Activated T-cell treated with anti-CD3 and anti-CD28 coated beads, Interleukin-2, amount 50 U/mL, for 48 hours (primary cell): ENCODE measurements at places on chromosomes 4 and X.
A peak's percentile ranks its signal among the peaks of the same experiment; 100 is the strongest.

- DNase-seq = no peak
Measured at GRCh38 chr4:177519481-177520260, 77.4 kb upstream of the AGA start.

- no peak for DNase-seq
Measured at GRCh38 chr4:164716901-164717300, 37.0 kb upstream of the SMIM31 start.

DNA sequence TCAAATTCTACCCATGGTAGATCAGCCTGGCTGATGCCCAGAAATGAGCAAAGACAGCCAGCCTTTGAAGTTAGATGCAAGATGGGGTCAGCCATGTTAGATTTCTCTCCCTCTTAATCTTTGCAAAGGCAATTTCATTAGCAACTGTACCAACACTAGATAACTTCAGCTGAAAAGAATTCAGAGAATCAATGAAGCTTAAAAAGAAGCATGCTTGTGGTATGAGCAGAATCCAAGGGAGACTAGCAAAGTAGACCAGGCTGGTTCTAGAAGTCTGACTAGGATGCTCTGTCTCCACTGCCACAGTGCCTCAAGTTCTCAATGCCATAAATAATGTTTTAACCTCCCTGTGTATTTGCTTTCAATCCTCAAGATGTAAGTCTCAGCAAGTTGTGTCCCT, 247.3 kb downstream of the SLC7A11 start:
- no peak for DNase-seq

DNA sequence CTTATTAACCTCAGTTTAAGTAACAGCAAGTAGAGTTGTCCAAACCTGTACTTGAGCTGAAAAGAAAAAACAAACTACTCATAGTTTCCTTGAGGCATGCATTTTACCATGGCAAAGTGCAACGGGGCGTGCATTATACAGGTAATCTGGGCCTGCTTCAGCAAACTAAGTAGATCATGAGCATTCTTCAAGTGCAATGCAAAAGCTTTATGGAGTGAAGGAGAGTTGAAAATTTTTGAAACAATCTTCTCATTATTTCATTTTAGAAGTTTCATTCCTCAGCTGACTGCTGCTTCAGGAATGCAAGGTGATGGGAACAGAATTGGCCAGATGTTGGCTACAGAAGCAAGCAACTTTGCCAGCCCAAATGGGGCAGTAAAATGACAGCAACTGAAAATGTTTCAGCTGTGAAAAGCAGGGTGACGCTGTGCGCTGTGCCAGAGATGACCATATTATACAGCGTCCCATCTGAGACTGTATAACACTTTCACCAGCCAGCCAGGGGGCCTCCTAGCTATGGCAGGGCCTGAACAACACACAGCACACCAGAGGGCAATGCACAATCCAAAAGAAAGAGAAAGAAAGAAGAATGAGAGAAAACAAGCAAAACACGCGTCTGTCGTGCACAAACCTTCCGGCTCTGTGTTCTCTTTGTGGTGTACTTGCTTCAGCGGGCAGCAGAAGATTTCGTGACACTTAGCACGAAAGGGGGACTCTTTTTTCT, 145.5 kb upstream of the FGF13 start:
- DNase-seq = no peak

DNA sequence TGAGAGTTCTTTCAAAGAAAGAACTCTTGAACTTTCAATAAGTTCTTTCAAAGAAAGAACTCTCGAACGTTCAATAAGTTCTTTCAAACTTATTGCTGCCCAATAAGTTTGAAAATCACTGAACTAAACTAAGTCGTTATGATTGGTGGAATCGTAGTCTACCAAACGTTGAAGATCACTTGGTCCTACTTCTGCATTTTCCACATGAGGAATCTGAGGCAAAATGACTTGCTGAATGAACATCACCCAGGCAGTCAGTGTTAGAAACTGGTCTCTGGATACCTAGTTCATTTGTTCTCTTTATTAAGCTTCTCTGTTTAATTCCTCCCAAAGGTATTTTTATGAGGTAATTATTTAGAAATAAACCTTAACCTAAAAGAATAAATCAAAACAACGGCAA, 7.1 kb upstream of the CNOT6L start:
- no peak for DNase-seq

- no peak for DNase-seq
Measured at GRCh38 chrX:37658343-37659030, 27.1 kb upstream of the XK start.

GRCh38 chr4:39568805-39569204, 41.6 kb upstream of the UGDH start:
- no peak for DNase-seq

DNA sequence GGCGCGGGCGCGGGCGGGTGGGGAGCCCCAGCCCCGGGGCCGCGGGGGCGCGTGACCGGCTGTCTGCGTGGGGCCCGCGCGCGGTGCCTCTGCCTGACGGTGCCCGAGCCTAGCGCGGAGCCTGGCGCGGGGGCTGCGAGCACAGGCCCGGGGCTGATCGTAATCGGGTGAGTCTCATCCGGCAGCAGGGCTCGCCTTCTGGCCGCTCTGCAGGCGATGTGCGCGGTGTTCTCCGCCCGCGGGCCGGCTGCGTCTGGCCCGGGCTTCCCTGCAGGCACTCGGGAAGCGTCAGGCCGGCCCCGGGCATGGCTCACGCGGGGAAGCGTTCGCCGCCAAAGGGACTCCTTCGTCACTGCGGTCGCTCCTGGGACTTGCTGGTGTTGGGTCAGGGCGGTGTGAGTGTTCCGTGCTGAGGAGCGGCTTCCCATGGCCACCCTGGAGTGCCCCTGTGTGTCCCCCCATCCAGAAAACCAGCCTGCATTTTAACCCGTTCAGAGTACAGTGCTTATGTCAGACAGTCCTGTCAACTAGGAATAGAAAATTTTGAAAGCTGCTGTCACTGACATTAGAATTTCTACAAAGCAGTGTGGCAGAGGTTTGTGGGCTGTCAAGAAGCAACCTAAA, 40.6 kb downstream of the FAM149A start:
- peak; percentile 26 for DNase-seq

GRCh38 chr4:13984991-13985800, 357.7 kb upstream of the BOD1L1 start:
- DNase-seq = no peak

- DNase-seq = no peak
Measured at GRCh38 chr4:34850968-34851367, 1393.3 kb downstream of the ARAP2 start.

DNA sequence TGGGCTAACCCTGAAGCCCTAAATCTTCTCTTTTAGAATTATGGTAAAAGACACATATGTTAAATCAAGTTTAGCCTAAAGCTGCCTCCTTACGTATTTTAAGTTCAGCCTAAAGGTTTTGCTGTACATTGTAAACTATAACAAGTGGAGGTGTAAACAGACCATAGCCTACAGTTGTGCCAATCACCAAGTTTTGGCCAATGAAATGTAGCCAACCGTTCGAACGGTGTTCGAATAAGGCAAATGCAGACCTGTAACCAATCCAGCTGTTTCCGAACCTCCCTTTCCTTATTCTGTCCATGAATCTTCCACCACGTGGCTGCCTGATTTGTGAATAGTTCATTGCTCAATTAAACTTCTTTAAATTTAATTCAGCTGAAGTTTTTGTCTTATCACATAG, 52.1 kb upstream of the TBC1D9 start:
- no peak for DNase-seq

GRCh38 chr4:126593626-126594025, 1039.1 kb upstream of the INTU start:
- no peak for DNase-seq

- DNase-seq = no peak
Measured at GRCh38 chr4:80259012-80259411, 7.5 kb upstream of the FGF5 start.

DNA sequence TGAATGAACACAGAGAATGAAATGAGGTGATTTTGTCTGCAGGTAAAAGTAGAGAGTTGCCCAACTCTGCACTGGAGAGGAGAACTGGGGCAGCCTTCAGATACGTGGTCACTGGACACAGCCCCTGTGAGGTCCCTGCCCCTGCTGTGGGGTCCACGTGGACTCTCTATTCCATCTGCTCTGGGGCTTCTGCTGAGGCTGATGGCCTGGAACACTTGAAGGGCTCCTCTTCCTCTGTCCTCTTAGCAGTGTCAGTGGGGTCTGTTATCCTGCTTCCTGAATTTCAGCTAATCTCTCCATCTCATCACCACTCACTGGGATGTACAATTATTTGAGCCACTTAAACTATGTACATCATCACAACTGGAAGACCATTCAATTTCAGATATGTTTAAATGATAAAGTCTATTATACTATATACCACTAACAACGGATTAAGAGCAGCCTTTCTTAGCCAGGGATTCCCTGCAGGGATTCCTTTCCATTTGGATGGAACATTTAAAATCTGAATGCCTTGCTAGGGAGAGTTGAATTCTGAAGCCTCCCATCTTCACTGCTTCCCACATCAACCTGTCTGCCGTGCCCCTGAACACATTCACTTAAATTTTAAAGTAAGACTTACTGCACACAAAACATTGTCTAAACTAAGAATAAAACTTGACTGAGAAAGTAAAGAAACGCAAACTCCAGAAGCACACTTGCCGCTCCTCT, 74.0 kb downstream of the CC2D2A start:
- DNase-seq = no peak

- peak; percentile 71 for DNase-seq
Measured at GRCh38 chrX:124406294-124407014, 60.1 kb downstream of the SH2D1A start.

DNA sequence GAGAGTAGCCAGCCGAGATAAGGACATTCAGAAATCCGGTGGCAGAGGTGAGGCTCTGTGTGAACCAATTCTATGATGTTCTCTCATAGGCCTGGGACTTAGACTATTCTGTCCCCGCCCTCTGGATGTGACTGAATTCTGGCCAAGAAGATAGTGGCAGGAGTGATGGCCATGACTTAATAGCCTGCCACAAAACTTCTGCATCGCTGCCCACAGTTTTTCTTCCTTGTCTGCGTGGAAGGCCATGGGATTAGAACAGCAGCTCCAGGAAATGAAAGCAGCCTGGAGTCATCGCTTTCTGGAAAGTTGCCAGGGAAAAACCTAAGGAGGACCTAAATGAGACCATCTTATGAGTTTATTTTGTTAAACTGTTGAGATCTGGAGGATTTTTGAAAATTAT, 134.7 kb downstream of the F11 start:
- no peak for DNase-seq

GRCh38 chr4:183241322-183241640, 78.8 kb downstream of the CLDN22 start:
- no peak for DNase-seq

GRCh38 chr4:31408121-31408520, 688.0 kb downstream of the PCDH7 start:
- DNase-seq = no peak

DNA sequence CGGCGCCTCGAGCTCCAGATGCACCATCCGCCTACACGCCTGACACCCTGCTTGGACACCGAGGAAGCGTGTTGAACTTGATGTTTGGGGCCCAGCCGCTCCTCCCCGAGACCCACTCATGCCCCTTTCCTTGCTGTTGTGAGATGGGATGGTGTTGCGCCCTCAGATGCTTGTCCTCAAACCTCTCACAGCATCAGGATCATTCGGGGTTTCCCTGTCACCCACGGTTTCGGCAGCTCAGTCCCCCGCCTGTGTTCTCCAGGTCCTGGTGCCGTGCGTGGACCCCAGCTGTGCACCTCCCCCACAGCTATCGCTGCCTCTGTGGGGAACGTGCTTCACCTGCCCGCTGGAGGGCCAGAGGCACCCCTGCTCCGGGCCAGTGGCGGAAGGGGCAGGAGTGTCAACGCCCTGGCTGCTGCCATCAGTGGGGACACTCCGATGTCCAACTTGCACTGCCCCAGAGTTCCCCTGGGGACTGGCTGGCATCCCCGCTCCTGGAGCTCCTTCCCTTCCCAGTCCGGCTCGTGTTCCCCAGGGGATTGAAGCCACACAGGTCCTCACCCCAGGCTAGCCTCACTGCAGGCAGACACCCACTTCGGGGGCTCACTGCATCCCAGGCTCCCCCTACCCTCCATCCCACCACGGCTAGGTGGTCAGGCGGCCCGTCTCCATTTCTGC, 82.3 kb upstream of the ADRA2C start:
- DNase-seq = no peak

- no peak for DNase-seq
Measured at GRCh38 chrX:139691493-139691842, 16.5 kb downstream of the MCF2 start.

DNA sequence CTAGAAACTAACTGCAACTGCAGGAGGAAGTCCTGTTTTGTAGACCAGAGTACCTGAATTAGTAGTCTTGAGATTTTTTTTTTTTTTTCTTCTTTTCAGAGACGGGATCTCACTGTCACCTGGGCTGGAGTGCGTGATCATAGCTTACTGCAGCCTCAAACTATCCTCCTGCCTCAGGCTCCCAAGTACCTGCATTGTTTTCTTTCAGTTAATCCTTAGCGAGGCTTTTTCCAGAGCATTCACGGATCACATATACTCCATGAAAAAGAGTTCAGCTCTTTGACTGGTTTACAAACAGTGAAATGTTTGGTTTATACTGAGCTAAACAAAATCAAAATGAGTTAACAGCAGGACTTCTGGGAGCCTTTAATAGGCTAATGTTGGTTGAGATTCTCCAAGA, 45.8 kb downstream of the KLHL15 start:
- DNase-seq = no peak

- DNase-seq = no peak
Measured at GRCh38 chr4:44670506-44671199, 7.6 kb upstream of the GUF1 start.

DNA sequence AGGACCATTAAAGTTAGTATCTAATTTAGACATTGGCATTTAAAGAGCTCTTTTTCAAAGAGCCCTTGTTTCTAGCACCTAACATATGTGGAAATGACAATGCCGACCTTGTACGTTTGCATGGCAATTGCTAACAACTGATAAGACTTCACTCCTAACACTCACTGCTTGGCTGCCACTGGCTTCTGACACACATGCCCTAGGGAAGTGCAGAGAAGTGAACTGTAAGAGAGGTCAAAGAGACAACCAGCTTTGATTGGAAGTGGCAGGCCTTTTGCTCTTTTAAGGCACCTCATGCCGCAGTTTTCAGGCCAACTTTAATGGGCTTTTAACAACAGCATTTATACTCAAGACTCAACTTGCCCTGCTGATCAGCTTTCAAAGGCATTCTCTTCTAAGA, 158.4 kb downstream of the RAB28 start:
- no peak for DNase-seq

DNA sequence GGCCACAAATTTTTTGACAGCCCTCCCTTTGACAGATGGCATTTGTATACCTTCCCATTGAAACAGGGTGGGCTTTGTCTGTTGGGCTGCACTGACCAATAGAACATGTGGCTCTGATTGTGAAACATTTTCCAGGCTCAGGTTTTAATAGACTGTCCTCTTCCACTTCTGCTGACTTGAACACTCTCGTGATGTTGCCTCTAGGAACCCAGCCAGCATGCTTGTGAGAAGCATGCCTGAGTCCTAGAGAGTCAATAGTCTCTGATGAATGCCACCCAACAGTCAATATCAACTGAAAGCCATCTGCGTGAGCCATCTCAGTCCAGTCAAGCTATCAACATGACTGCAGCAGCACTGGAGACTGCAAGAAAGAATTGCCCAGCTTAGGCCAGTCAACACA, 290.0 kb downstream of the SLC7A11 start:
- DNase-seq = no peak

DNA sequence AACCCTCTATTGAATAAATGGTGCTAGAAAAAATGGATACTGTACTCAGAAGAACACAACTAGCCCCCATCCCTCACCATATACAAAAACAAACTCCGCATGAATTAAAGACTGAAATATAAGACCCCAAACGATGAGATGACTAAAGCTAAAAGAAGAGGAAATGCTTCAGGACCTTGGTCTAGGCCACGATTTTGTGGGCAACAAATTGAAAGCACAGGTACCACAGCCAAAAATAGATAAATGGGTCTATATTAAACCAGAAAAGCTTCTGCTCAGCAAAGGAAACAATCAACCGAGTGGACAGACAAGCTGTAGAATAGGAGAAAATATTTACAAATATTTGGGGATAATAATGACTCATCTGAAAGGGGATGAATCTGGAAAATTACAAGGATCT, 86.4 kb upstream of the DHRSX start:
- DNase-seq = no peak
